SK-MEL-5 (cell line): ENCODE measurements at places on chromosomes 16 and 17. TPM values are rescaled to one million over a fixed set of nuclear protein-coding genes. Genes with fewer than 3 reads are reported as not detected.

HEATR3 gene
- 27.9 and 31.3 TPM in 2 replicates for total RNA-seq

PIRT gene
- not detected in 2 replicates for total RNA-seq

UQCRC2 gene
- total RNA-seq = 204 and 205 TPM in 2 replicates

CLDN9 gene
- not detected in 2 replicates for total RNA-seq

RAB26 gene
- total RNA-seq = 0.27 and 0.40 TPM in 2 replicates

LPCAT2 gene
- total RNA-seq = 42.4 and 42.9 TPM in 2 replicates

TMEM208 gene
- total RNA-seq = 60.7 and 75.5 TPM in 2 replicates

DNA sequence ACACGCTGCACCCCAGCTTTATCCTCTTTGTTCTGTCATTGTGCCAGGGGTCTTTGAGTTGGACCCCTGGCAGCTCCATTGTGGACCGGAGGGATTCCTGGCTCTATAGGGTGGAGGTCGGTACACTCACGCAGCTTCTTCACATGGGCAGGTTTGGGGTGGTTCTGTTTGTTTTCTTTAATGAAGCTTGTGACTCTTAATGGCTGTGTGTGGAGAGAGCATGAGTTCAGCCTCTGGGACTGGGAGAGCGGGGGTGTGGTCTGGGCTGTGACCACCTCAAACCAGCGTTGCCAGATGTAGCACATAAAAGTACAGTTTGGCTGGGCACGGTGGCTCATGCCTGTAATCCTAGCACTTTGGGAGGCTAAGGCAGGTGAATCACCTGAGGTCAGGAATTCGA, 21.2 kb upstream of the NAGLU start:
- DNase-seq = no peak

- DNase-seq = peak; percentile 21
These were observed 6.5 kb downstream of the UNC119 start for GRCh38 chr17:28545787-28546415.

DNA sequence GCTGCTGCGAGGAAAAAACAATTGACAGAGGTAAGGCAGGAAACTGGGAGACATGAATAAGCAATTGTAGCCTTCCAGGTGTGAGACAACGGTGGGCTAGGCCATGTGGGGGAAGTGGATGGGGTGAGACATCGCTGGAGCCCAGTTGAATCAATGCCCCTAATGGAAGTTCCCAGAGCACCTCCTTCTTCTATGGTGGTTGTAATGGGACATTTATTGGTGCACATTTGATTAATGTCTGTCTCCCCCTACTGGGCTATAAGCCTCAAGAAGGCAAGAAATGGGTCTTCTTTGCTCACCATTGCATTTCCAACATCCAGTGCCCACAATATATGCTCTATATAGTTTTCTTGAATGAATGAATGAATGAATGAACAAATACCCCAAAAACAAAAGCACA, 22.7 kb upstream of the CD300E start:
- DNase-seq = peak; percentile 91

DNA sequence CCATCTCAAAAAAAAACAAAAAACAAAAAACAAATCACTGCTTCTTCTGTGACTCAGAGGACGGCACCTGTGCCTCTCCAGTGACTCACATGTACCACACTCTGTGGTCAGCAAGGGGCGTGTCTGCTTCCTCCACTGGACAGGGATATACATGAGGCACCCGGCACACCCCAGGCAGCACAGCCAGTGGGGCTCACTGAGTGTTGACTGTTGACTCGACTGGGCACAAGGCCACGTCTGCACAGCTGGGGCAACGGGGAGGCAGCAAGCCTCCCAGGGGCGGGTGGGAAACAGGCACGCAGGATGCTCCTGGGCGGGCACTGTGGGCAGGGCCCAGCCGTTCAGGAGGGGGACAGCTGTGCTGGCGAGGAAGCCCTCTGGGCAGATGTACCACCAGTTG, 64.1 kb downstream of the TIMM22 start:
- DNase-seq = peak; percentile 18

DNA sequence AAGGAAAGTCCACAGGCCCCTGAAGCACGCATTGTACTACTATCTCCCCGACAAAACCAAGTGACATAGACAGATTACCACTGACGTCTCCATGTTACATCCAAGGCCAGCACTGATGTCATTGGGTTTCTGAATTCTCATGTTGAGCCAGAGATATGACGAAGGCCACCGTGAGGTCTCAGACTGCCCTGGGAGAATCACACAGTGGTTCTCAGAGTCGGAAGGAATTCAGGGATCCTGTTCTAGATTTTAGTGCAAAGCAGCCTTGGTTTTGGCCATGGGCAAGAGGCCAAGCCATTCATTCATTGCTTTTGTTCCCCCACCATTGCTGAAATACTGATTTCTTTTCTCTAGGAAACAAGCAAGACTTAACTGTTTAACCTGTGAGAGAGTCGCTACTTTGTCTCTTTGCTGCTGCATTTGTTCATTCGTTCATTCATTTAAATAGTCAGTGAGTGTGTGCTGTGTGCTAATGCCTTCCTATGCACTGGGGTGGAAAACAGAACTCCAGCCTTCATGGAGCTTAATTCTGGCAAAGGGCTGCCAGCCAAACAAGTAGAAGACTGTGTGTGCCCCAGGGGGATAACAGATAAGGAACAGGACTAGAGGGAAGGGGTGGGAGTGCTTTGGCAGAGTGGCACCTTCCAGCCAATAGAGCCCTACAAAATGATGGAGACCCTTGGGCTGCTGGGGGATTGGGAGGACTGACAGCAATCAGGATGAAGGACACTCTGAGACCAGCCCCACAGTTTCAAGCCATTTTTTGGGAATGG, 222.3 kb downstream of the MSI2 start:
- DNase-seq = no peak

GRCh38 chr16:88744577-88745521, 38.5 kb downstream of the CTU2 start:
- no peak for DNase-seq
